ENCODE measurements at places on chromosomes 4 and X.

- no peak for DNase-seq
Measured at GRCh38 chr4:139227729-139228404, 50.8 kb upstream of the ELF2 start.

- DNase-seq = no peak
Measured at GRCh38 chr4:69617083-69617694, 22.3 kb downstream of the UGT2A2 start.

- DNase-seq = no peak
Measured at GRCh38 chr4:53432528-53433424, 55.3 kb downstream of the FIP1L1 start.

DNA sequence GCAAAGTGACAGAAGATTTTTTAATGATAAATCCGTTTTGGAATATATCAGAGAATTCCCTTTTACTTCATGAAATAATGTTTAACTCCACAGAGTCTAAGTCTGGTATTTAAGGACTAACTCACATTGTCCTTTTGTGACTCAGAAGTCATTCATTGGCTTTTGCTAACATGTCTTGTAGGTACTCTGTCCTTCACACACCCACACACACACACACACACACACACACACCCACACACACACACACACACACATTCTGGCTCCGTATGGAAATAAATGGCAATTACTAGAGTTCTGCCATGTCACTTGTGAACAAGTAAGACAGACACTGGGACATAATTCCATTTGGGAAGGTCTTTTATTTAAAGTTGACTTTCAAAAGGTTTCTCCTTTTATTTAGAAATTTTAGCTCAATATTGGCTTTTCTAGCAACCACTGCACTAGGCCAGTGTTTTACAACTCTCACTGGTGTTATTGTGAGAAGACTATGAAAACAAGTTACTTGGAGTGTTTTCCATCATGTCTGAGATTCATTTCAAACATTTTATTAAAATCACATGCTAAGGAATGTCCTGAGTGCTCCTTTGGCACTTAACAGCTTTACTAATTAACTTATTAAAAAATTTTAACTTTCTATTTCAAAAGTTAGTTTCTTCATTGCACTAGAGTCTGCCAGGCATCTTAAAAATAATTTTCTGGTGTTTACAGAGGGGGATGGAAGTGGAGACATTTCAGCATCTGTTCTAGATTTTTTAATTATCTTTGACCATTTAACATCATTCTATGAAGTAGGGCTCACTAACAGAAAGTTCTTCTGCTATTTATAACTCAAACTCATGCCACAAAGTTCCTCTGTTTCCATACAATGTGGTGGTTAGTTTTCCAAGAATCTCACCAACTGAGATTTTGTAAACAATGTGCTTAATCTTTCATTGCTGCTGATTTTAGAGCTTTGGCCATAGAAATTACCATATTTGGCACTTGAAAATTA is 240.3 kb upstream of the GPC4 start:
- DNase-seq = no peak

DNA sequence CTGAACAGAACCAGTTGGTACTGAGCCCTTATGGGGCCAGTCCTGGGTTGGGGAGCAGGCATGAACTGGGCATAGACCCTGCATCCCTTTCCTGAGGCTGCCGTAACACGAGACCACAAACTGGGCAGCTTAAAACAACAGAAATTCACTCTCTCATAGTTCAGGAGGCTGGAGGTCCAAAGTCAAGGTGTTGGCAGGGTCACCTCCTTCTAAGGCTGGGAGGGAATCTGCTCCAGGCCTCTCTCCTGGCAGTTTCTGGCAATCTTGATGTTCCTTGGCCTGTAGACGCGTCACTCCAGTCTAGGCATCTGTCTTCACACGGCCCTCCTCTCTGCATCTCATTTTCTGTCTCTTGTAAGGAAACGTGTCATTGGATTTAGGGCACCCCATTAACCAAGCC is 19.8 kb upstream of the SORCS2 start:
- no peak for DNase-seq

DNA sequence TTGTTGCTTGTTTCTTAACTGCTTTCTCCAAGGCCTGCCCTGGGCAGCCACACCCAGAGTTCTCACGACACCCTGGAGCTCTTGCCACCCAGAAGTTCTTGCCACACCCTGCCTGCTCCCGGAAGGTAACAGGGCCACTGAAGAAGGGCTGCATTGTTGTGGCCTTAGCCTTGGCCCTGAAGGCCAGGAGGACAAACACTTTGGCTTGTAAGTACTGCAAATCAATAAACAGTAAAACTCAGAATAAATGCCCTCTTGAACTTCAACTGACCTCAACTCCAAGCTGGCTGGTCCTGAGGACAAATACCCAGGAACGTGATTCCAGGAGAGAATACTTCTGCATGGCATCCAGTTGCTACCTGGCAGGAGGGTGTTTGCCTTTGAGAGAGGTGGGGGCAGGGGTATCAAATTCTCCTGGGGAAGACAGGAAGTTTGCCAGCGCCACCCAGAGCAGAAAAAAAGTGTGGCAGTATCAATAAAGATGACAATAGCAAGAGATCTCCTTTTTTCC is 54.1 kb downstream of the TLR10 start:
- DNase-seq = no peak

DNA sequence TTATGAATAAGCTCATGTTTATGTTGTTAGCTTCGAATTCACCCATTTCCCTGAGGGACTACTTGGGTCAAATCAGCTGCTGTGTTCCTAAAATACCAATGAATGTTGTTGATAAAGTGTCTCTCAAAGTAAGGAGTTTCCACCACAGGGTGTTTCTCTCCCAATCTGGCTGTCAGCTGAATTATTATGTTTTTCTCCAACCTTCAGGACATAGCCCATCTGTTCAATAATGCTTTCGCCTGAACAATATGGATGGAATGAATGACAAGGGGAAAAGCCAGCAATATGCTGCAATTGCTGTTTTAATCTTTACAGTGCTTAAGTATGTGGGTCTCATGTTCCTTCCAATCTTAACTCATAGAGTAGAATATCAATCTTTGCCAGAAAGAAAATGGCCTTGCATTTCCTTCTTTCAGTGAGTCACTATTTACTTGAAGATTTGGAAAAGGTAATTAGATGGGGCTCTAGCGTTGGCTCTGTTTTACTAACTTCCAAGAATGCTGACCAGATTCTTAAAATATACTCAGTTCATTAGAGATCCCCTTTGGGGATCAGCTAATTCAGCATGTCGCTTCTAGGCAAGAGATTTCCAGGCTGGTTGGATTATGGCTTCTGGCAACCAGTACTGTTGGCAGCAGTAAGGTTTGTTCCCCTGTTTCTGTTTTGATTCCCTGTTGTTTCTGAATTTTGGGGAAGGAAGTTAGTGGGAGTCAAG is 410.5 kb downstream of the PPP3CA start:
- DNase-seq = no peak
